ENCODE measurements at places on chromosomes 16 and 17.

GRCh38 chr17:38540514-38541045 is 65.2 kb downstream of the SRCIN1 start:
- no peak for DNase-seq

DNA sequence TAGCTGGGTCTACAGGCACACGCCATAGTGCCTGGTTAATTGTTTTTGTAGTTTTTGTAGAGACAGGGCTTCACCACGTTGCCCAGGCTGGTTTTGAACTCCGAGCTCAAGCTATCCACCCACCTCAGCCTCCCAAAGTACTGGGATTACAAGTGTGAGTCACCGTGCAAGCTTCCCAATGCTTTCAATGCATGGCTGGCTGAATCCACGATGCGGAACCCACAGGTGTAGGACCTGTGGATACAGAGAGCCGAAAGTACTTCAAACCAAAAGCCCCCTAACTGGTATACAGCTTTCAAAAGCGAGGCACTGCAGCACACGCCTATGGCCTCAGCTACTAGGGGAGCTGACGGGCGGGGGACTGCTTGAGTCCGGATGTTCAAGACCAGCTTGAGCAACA is 44.8 kb downstream of the METTL16 start:
- no peak for DNase-seq

GRCh38 chr17:6435968-6436367 is 1.0 kb upstream of the AIPL1 start:
- DNase-seq = peak; percentile 52

GRCh38 chr16:87328846-87329245 is 11.7 kb upstream of the C16orf95 start:
- no peak for DNase-seq

GRCh38 chr16:57732037-57732436 is 3.5 kb upstream of the KATNB1 start:
- no peak for DNase-seq

DNA sequence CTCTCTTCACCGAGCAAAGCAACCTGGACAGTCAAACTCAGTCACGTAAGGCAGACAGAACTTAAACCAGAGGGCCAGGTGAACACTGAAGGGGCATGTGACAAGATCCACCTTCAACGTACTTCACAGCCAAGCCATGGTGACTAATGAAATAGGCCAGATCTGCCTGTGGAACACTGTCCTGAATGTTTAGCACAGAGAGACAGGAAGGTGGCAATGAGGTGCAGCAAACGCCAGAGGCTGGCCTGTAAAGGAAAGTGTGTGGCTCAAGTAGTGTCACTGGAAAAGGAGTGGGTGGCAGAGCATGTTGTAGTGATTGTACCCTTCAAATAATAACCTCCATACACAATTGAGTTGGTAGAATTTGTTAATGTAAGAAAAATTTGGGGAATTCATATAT is 38.1 kb downstream of the SLC6A4 start:
- no peak for DNase-seq

DNA sequence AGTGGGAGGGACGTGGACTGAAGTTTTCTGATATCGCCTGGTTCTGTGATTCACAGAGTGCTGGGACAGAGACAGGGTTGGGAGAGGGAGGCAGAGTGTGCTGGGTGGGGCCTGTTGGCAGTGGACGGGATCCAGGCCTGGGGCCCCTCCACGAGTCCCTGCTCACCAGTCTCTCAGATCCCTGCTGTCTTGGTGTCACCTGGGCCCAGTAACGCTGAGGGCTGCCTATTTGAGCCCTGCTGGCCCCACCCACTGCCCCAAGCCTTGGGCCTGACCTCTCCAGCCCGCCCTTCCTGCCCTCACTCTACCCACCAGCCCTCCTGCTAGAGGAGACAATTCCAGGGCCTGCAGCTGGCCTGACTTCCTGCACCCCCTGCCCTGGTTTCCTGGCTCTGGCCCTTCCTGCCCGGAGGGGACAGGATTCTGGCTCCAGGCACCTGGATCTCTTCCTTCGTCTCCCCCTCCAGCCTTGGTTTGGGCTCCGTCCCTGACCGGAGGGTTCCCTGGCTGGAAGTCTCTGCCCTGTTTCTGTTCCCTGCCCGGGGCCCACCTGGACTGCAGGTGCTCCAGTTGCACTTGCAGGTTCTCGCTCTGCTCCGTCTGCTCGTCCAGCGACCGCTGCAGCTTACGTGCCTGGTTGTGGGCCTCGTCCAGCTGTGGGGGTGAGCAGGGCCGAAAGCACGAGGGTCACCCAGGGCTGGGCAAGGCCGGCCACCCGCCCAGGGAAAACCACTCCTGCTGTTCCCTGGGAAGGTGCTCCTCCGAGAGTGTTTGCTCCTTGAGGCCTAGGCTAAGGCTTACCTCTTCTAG is 21.4 kb downstream of the CCDC102A start:
- DNase-seq = no peak

DNA sequence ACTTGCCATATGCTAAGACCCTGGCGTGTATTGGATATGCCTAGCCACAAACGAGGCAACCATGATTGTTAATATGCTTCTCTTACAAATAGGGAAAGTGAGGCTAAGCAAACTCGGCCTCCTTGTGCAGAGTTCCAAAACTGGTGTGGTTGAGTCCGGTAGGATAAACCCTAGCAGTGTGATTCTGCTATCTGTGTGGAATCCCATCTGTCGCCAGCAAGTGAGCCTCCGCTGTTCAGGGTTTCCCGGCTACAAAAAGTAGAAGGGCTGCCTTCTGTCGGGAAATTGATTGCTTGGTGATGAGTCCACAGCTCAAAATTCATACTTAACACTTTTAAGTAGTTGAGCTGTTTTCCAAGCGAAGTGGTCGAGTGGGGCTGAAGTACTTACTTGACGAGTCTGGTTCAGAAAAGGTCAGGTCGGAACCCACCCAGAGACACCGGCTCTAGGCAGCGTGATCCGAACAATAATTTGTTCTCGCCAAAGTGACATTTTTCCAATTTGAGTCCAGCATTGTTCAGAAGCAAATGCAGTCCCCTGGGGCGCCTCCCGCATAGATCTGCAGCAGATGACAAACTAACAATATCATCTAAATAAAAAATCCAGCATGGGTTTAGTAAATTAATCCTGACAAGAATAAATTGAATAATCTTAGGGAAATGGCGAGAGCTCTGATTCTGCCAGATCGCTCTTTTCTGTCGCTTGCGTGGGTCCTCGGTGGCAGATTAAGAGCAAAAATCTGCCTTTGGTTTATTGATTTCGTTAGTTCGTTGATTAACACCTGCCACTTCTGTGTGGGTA is 686.7 kb upstream of the RBFOX1 start:
- DNase-seq = no peak

- DNase-seq = no peak
Observed at GRCh38 chr17:73256220-73256619, 5.5 kb downstream of the CPSF4L start.

GRCh38 chr16:17211797-17212196 is 259.0 kb downstream of the XYLT1 start:
- DNase-seq = peak; percentile 13

GRCh38 chr16:20257234-20257633 is 70.1 kb downstream of the GP2 start:
- DNase-seq = no peak

GRCh38 chr16:25626172-25626571 is 65.6 kb upstream of the HS3ST4 start:
- no peak for DNase-seq

- DNase-seq = no peak
Observed at GRCh38 chr16:28596840-28597691, at the start of gene SULT1A2. Gene SULT1A2, minus strand, starts transcription at chr16:28597050. Its CDS starts 1,120 bp downstream, at chr16:28595930.

DNA sequence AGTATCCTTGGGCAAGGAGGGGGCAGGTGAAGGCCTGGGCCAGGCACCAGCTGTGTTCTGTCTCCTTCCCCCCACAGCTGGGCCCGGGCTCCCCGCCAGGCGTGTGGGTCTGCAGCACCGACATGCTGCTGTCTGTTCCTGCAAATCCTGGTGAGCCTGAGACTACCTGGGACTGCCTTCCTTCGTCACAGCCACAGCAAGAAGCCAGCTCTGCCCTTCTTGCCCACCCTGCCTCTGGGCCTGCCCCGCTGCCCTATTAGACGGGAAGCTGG is 12.3 kb downstream of the FCSK start:
- DNase-seq = no peak

- no peak for DNase-seq
Observed at GRCh38 chr16:51163894-51164566, 13.0 kb upstream of the SALL1 start.

DNA sequence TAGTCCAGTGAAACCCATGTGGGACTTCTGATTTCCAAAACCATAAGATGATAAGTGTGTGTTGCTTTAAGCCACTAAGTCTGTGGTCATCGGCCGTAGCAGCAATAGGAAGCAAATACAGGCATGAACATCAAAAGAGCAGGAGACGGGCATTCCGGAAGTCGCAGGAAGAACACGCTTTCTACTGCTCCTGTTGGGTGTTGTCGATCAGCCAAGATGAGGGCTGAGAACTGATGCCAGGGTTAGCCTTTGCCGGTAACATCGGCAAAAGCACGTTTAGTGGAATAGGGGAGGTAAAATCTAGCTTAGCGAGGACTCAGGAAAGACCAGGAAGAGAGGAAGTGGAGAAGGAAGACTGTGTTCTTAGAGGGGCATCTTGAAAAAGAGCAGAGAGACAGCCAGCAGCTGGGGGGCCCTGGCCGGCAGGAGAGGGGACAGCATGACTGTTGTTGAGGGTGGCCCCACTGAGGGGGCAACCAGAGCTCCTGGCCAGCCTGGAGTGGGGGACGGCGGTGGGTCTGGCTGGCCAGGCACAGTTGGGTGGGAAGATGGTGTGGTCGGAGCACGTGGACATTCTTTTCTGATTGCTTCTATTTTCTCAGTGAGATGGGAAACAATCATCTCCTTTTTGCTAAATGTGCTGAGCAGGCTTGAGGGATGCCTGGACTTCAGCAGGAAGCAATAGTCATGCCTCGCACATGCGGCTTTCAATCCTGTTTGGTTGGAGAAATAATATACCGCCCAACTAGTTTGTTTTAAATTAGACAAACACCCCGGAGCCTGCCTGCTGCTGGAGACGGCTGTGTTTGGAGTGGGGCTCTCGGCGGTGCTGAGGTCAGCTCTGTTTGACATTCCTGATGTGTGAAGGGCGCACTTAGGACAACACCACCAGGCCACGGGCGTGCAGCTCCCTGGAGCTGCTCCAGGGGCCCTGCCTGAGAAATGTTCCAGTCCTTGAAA is 109.9 kb downstream of the METRNL start:
- no peak for DNase-seq

GRCh38 chr16:15574614-15574948 is 68.4 kb downstream of the MARF1 start:
- DNase-seq = no peak

GRCh38 chr17:31696184-31696602 is 162.9 kb downstream of the COPRS start:
- no peak for DNase-seq

DNA sequence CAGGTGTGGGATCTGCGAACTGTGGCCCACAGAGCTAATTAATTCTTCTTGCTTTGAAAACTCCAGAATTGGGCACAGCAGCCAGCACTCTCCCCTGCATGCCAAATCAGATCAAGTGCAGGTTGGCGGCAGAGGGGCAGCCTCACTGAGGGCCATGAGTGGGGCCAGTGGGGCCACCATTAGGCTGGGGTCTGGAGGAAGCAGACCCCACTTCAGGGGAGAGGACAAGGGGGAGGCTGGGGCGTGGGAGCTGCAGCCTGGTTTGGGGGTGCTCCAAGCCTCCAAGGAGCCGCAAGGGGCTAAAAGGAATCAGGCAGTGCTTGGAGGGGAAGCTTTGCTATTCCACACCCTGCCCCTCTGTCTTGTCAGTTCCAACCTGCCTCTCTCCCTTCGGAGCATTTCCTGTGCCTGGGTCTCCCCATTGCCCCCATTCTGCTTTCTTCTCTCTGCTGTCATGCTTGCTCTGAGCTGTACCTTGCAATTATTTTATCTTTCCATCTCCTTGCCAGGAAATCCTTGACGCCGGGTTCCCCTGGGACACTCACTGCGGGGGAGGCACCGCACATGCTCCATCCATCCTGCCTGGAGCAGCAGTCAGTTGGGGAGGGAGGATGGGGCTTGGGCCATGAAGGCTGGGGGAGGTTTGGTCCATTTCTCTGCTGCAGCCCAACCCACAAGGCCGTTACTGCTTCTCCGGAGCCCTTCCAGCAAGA is 3.3 kb upstream of the ABCC3 start:
- no peak for DNase-seq

GRCh38 chr17:57062865-57063264 is 22.2 kb upstream of the AKAP1 start:
- DNase-seq = no peak

GRCh38 chr17:1165836-1166235 is 13.9 kb downstream of the ABR start:
- DNase-seq = no peak

- DNase-seq = no peak
Observed at GRCh38 chr16:83952587-83952939, 477 bp upstream of the OSGIN1 start.

DNA sequence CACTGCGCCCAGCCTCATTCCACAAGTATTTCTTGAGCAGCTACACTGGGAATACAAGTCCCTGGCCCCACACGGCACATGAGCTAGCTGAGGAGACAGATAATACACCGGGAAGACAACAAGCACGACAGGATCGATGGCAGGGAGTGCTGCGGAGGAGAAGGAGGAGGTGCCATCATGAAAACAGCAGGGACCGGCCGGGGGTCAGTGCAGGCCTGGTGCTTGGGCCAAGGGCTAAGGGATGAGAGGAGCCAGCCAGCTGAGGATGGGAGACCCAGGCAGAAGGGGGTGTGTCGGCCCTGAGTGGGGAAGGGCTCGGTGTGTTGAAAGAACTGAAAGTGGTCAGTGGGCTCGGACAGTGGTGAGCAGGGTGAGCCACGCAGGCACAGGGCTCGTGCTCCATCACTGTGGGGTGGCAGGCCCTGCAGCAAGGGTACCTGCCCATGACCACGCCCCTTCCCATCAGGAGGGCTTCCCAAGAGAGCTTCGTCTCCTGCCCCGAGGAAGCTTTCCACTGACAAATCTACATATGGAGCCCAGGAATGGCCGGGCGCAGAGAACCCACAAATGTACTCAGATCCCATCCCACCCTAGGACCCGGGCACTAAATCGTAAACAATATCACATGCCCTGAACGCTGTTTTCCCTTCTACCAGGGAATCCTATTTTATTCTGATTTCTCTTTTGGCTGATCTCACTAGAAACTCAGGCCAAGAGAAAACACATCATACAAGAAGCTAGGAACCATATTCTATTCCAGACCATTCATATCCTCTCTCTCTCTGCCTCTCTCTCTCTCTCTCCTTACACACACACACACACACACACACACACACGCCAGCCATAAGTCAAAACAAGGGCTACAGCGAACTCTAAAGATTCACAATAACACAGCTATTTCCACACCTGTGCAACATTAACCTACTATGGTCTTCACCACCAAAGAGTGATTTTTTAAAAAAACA is 50.7 kb upstream of the TNRC6C start:
- no peak for DNase-seq

- no peak for DNase-seq
Observed at GRCh38 chr16:392450-393030, 4.5 kb upstream of the NME4 start.

GRCh38 chr17:64687961-64688360 is 25.9 kb upstream of the SMURF2 start:
- DNase-seq = no peak

DNA sequence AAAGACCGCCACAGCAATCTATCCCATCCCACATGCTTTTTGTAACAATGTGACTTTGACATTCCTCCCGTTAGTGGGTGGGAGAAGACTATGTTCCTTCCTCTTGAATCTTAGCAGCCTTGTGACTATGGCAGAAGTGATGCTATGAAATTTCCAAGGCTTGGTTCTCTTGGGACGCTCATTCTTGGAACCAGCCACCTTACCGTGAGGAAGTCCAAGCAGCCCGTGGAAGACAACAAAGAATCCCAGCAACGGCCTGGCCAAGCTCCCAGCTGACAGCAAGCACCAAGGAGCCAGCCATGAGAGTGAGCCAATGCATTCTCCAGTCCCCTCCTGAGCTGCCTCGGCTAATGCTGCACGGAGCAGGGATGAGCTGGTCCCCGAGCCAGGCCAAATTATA is 62.3 kb downstream of the VPS53 start:
- no peak for DNase-seq
